Activated CD8-positive, alpha-beta memory T cell treated with anti-CD3 and anti-CD28 coated beads for 1 hour (primary cell): ENCODE measurements at places on chromosomes 2 and 18.

DNA sequence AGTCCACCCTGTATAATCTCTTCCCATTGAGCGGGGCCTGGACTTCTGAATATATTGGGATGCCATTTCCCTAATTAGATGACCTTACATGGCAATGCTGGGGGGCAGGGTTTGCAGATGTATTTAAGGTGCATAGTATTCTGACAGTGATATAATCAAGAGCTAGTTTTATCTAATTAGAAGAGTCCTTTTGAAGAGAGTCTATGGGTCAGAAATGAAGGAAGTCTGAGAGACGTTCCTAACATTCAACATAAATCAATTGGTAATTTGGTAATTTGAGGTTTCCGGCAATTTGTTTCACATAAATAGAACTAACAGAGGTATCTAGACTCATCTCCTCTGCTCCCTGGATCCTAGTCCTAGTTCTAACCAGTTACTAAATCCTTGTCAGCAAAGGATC is 25.7 kb upstream of the UXS1 start:
- no peak for DNase-seq

- DNase-seq, result no peak
Observed at GRCh38 chr2:62589691-62590356, 83.8 kb upstream of the TMEM17 start.

- no peak for DNase-seq
Observed at GRCh38 chr18:62939433-62939832, 224.1 kb downstream of the PHLPP1 start.

DNA sequence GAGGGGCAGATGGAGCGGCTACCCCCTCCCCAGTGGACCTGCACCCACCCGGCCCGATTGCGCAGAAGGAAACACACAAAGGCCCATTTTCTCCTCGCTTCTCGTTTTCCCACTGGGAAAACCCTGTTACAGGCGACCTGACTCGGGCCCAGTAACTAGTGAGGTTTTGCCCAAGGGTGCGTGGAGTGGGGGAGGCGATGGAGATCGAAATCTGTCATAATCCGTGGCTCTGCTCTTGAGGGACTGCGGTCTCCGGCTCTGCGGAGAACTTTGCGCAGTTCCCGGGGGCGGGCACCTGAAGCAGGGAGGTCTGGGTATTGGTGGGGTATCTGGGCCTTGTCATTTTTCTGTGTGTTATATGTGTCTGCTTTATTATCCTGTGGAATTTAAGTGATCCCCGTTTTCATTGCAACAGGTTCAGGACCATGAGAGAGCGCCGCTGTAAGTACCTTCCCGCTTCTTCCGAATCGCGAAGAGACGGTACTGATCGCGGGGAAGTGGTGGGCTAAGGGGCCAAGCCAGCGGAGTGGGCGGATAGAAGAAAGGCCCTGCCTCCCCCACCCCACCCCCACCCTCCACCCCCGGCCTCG is 4.0 kb upstream of the HOXD4 start:
- no peak for DNase-seq

GRCh38 chr2:228094377-228094921 is 87.0 kb downstream of the SPHKAP start:
- DNase-seq, result no peak

DNA sequence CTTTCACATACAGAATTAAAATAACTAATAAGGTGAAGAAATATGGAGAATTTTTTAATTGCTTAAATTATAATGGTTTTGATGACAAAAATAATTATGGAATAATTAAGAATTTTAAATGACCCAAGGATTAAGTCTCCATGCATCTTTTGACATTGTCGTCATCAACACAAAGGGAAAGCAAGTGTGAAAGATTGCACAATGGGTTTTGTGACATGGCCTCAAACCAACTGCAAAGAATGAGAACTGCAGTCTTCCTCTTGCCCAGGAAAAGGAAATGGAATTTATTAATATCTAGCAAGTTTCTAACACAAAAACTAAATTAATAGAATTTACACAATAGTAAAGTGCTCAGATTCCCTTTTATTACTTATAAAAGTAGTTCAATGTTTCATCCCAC is 329.1 kb upstream of the PKDCC start:
- DNase-seq, result no peak

GRCh38 chr2:218986148-218986761 is 1.3 kb upstream of the FEV start:
- DNase-seq, result no peak

- no peak for DNase-seq
Observed at GRCh38 chr2:19810637-19811036, 91.1 kb downstream of the TTC32 start.

DNA sequence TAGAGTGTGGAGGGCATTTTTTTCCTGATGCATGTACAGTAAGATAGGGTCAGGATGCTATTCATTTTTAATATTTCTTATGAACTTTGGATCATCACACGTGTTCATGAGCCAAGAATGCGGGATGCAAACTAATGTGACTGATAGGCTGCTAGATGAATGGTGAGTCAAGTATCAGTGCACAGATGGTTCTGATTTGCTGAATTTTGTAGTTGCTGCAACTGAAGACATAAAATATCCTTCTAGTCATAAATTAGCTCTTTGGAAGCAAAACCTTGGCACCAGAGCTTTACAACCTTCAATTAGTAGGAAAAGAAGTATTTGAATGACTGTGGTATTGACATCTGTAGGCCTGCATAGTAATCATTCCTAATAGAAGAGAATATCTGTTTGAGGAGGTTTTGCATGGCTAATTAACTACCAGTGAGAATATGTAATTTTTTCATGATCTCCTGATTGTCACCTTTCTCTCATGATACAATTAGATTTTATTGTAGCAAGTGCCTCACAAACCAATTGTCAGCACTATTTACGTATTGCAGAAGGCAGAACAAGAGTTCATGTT is 94.0 kb downstream of the VRK2 start:
- DNase-seq, result no peak
